Fibroblast of skin of left quadriceps (primary cell): ENCODE measurements at places on chromosomes 4 and X.

DNA sequence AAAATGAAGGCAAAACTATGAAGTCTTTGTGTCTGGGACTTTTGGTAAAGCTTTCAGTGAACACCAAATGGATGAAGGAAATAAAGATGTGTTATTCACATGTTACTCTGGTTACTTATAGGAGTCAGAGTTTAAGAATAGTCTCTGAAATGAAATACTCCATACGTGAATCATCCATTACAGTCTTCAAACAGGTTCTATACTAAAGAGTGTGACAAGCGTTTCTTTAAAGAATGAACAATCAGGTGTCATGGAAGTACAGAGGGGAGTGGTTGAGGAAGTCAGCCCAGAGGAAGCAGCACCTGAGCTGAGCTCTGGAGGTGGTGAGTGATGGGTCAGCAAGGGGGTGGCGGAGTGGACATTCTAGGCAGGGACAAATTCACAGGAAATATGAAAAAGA, 41.8 kb upstream of the SORBS2 start:
- no peak for DNase-seq

- DNase-seq = peak; percentile 8
These were observed 38.8 kb downstream of the MSN start for GRCh38 chrX:65706041-65706828.

DNA sequence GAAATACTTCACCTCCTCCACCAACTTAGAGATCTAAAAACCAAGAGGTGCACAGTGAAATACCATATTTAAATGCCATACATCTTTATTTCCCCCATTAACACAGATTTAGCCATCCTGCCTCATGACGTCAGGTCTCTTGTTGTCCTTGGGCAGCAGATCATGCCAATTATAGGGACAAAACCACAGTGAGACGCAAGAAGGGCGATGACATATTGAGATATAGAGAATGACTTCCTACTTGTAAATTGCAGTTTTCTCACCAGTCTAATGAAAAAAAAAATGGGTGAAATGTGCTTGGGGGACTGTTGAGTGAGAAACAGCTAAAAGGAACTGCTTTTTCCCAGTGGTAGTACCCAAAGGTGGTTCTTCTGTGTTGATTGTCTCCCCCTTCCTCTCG, 24.3 kb downstream of the RS1 start:
- no peak for DNase-seq

- DNase-seq = no peak
These were observed 133.4 kb downstream of the RTL9 start for GRCh38 chrX:110491846-110492620.

DNA sequence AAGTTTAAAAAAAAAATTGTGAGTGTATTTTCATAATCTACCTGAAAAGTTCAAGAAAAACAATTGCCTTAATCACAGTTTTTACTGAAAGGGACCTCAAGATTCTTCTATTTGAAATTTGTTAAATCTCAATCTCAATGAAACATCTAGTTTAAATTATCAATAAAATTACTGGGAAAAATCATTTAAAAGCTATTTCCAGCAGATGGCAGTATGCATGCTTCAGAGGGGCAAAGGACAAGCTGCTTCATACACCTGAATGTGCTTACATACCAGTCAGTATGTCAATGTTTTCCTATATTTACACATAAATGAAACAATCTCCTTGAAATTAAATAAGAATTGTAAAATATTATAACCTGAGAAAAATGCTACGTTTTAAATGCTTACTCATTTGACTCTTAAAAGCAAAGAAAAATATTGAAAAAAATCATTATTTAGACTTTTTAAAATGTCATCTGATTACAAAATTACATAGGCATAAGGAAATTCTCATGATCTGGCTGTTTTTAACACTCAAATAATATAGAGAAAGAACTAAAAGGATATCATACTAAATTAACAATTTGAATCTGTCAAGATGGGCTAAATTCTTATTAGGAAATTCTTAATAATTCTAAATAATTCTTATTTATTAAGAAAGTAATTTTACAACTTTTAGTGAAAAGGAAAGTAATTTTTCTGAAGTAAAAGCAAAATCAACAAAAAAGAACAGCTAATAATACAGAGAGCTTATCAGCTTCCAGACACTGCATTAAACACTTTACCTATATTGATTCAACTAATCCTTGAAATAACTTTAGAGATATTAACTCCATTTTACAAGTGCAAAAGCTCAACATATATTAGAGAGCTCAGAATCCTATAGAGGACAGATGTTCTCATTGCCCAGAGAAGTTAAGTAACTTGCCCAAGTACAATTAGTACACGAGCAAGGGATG, 242.1 kb downstream of the ADAMTS3 start:
- DNase-seq = no peak

DNA sequence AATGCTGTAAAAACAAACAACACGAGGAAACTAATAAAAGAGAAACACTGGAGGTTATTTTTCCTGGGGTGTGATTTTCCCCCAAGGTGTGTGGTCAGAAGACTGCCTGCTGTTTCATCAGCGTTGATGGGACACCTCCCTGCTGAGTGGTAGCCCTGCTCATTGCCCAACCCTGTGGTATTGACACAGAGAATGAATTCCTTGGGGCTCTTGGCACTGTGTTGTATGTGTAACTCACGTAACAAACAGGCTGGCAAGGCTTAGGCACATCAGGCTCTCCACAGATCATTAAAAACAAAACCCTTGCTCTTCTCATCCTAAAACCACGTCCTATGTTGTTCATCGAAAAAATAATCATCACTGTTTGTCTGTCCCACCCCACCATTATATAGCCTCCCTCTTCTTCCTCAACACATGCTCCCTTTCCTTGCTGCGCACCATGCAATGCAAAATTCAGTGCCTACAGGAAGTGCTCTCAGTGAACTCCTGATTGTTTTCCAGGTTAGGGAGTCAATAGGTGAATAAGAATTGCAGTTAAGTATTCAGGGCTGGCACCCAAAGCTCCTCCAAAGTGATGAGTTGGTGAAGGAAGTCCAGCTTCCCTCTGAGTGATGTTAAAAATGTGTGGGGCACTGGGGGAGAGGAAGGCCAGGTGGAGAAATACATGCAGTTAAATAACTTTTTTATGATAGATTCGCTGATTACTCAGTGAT, 11.4 kb upstream of the PUDP start:
- DNase-seq = no peak

DNA sequence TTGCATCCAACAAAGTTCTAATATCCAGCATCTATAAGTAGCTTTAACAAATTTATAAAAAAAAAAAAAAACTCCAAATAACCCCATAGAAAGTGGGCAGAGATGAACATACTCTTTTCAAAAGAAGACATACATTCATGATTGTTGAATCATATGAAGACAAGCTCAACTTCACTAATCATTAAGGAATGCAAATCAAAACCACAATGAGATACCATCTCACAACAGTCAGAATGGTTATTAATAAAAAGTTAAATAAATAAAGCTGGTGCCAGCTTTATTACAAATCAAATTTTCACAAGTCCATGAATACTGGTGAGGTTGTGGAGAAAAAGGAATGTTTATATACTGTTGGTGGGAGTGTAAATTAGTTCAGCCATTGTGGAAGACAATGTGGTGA, 592.0 kb downstream of the IQCM start:
- peak; percentile 27 for DNase-seq

DNA sequence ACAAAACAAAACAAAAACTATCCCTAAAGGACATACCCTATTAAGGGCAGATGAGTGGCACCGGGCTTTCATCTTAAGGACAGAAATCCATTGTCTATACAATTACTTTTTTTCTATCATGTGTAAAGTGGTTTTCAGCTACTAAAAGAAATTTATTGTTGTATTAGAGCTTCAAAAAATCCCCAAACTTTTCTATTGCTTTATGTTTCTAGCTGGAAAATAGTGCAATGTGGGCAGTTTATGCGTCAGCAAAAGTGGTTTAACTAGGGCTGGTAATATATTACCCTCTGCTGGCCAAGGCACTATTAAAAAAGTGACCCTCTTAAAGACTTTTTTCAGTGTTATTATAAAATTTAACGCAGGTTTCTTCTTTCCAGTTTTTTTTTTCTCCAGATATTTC, 15.5 kb upstream of the GPR82 start:
- DNase-seq = no peak

DNA sequence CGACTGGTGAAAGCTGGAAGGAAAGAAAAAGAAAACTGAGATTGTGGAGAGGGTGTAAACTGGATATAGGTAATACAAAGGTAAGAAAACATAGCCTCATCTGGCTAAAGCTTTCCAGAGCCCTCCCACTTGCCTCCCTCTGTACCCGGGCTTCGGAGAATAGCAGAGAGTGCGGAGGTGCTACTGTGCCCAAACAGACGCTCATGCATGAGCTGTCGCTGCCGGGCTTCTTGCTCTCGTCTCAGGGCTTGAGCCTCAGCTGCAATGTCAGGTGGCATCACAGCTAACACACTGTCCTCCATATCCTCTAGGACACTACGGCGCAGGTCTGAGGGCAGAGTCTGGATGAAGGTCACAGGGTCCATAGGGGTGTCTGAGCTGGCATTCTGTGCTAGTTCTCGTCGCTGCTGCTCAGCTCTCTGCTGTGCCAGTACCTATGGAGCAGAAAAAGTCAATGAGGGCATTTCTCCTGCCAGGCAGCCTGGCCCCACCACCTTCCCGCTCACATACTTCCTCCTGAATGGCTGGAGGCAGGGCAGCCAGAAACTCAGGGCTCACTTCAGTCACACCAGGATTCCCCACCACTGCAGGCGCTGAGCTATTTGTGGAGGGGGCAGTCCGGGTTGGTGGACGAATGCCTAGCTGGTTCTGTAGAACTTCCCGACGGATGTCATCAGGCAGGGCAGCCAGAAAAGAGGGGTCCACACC, 116.7 kb upstream of the HSD17B10 start:
- DNase-seq = no peak

DNA sequence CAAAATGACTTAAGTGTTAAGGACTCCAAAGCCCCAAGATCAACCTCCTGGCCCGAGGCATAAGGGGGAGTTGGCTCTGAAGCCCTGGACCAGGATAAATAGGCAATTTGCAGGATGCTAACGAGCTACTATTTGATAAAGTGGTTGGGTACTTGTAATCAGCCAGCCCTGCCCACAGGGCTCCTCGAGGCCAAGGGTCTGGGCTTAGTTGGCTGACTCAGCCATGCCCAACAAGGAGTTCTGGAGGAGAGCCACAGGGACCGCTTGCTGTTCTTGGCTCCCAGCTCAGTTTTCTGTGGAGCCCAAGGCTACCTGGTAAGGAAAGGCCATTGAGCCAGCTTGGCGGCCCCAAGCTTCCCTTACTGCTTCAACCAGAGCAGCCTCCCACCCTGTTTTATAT, 7.8 kb downstream of the HMGB3 start:
- no peak for DNase-seq

- no peak for DNase-seq
These were observed 35.1 kb downstream of the PPEF2 start for GRCh38 chr4:75867130-75867529.

DNA sequence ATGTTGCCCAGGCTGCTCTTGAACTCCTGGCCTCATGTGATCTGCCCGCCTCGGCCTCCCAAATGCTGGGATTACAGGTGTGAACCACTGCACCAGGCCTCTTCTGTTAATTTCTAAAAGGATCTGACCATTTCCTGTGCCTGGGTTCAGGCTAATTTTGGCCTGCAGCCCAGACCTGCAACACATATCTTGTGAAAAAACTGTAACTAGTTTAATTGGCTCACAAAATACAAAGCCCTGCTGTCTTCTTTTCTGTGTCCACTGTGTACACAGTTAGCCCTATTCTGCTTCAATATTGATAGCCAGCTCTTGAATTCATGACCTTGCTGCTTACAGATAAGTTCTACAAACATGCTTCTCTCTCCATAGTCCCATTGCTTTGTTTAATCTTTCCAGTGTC, 753.5 kb downstream of the PDHA2 start:
- DNase-seq = no peak

DNA sequence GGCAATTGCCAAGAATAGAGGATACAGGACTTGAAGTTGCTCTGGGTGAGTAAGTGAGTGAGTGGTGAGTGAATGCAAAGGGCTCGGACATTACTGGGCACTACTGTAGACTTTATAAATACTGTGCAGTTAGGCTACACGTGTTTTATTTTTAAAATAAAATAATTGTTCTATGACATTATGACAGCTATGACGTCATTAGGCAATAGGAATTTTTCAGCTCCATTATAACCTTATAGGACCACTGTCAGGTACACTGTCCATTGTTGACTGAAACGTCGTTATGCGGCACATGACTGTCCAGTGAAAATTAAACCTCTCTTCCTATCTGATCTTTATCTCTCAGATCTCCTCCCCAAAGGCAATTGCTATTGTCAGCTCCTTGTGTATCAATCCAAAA, 5.1 kb upstream of the TASL start:
- no peak for DNase-seq

DNA sequence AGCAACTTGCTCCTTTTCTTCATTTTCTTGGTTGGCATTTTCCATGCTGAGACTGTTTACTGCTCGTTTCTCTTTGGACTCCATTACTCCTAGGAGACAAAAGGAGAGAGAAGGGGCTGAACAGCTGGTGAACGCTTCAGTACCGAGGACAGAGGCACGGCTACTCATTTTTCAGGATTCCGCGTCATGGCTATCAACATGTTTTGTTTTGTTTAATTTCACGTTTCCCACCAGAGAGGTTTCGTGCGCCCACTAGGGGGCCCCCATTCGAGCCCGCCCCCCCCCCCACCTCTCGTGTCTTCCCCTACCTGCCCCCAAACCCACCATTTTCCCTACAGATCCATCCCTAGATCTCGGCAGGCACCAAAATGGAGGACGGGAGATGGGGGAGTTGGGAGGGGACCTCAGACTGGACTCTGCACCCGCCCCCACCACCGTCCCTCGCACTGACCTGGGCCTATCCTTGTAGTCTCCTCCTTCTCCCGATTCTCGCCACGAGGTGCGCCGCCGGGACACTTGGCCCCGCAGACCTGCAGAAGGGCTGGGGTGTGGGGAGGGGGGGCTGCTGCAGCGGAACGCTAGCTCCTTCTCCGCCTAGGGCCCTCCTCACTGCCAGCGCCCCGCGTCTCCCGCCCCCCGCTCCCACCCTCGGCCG, 653 bp downstream of the BEX1 start:
- DNase-seq = no peak

DNA sequence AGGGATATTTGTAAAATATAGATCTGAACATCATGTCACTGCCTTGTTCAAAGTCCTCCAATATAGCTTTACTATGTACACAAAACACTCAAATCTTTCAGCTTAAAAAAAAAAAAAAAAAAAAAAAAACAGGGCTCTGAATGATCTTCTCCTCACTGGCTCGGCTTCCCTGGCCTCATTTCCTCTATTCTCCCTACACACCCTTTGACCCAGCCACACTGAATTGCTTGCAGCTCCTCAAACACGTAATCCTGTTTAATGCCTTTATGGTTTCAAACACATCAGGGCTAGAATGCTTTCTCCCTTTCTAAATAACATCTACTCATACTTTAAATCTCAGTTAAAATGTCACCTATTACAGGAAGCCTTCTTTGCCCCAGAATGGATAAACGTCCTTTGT, 60.8 kb downstream of the MTMR8 start:
- DNase-seq = no peak

- DNase-seq = no peak
These were observed 56.0 kb upstream of the STPG2 start for GRCh38 chr4:98199247-98199646.

DNA sequence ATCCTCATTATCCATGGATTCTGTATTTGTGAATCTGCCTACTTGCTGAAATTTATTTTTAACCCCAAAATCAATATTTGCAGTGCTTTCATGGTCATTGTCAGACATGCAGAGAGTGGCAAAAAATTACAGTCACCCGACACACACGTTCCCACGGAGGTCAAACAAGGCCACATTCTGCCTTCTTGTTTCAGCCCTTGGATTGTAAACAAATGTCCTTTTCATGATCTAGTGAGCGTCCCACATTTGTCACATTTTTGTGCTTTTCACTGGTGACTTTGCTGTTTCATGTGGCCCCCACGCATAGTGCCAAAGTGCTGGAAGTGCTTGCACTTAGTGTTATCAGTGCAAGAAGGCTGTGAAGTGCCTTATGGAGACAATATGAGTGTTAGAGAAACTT, 45.0 kb downstream of the SOD3 start:
- no peak for DNase-seq
